ENCODE measurements at places on chromosomes 2 and 18.

GRCh38 chr2:194819367-194819766 lies 837.7 kb upstream of the SLC39A10 start:
- DNase-seq, result peak; percentile 78

- DNase-seq, result no peak
Measured at GRCh38 chr2:96342085-96342484, 6.5 kb downstream of the NCAPH start.

GRCh38 chr2:206512999-206513398 lies 69.7 kb downstream of the ADAM23 start:
- DNase-seq, result no peak

GRCh38 chr2:147524912-147525311 lies 319.9 kb upstream of the ACVR2A start:
- no peak for DNase-seq
